ENCODE measurements at places on chromosomes 5 and 9.

DNA sequence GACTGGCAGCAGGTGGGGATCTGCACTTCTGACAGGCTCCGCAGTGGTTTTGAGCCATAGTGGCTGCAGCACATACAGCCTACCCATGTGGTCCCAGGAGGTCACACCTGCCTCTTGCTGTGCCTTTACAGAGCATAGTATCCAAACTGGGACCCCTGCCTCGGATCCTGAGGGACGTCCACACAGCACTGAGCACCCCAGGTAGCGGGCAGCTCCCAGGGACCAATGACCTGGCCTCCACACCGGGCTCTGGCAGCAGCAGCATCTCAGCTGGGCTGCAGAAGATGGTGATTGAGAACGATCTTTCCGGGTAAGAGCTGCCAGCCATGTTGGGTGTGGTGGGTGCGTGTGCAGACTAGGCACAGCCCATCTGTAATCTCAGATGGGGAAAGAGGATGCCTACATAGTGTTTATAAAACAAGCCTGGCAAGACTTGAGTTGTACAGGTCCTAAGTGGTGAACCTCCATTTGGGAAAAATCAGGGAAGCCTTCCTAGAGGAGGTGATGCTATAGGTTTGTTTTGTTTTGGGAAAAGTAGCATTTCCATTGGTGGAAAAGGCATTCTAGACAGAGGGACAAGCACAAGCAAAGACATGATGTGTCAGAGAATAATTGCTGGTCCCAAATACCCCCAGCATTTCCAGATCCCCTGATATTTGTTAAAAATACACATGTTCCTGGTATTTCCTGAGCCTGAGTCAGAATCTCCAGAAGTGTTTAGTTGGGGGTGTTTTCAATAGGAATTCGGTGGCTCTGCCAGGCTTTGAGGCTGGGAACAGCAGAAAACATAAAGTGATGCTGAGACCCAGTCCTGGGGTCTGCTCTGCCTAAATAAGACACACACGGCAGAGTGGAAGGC, 119.2 kb downstream of the DAB2IP start:
- no peak for DNase-seq

DNA sequence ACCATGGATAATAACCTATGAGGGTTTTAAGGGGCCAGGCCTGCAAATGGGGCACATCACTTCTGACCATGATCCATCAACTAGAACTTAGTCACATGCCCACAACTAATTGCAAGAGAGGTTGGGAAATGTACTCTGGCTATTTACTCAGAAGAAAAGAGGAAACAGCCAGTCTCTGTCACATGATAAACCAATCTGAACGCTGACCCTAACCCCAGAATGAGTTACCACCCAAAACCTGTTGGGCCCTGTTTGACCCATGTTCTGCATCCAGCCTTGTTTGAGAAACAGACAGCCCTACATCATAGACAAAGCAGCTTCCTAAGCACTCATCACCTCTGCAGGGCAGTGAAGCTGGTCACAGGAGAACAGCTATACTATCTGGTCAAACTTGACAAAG, 5.8 kb downstream of the MACROH2A1 start:
- no peak for DNase-seq

GRCh38 chr9:120713257-120714087, 798 bp downstream of the MEGF9 start:
- DNase-seq, result no peak

DNA sequence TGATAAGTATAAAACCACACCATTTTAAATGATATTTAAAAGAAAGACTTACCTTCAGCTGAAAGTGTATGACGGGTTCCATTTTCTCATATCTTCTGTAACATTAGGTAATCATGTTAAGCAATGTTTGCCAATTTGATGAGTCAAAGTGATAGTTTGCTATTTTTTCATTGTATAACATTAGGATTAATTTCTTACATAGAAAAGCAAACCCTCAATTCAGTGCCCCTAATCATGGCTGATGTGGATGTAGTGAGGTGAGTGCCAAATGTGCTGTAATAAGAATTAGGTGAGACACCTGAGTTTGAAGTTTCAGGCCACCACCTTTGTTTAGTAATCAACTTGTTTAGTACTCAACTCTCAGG, 68.0 kb downstream of the UNC13B start:
- DNase-seq, result no peak

GRCh38 chr9:34577400-34578240, 11.9 kb downstream of the CNTFR start:
- DNase-seq, result no peak

DNA sequence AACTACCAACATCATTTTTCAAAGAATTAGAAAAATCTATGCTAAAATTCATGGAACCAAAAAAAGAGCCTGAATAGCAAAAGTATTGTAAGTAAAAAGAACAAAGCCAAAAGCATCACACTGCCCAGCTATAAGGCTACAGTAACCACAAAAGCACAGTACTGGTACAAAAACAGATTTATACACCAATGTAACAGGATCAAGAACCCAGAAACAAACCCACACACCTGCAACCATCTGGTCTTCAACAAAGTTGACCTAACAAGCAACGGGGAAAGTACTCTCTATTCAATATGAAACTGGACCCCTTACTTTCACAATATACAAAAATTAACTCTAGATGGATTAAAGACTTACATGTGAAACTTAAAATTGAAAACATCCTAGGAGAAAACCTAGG, 94.2 kb upstream of the TARS1 start:
- no peak for DNase-seq

DNA sequence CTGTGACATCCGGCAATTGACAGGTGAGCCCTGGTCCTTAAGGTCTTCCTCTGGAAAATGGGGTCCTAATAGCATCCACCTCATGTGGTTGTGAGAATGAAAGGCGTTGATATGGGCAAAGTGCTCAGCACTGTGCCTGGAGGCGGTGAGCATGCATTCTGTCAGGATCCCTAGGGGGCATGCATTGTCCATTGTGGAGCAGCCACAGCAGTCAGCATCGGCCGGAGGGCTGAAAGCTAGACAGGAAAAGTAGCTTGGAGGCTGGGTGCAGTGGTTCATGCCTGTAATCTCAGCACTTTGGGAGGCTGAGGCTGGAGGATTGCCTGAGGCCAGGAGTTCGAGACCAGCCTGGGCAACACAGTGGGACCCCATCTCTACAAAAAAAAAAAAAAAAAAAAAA, 122.2 kb downstream of the LHX2 start:
- DNase-seq, result no peak

DNA sequence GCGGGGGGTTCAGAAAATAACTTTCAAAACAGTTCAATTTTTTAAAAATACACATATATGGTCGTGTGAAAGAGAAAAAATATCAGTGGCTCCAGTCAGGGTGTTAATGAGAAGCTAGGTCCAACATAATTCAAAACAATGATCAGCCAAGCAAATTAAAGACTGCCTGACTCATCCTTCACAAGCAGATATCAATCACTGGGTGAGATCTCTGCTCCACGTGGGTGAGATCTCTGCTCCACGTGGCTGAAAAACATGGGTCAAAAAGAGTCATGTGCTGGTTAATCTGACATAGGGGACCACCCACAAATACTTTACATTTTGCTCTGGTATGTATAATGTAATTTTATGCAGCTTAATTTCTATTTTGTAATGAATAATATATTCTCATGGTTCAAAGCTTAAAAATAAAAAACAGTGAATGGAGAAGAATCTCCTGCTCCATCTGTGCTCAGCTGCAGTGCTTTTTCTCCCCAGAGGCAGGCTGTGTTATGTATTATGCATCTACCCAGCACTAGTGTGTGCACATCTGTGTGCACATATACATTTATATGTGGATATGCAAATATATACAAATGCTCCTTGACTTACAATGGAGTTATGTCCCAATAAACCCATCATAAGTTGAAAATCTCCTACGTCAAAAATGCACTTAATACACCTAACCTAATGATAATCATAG, 93.1 kb upstream of the S1PR3 start:
- DNase-seq, result no peak

DNA sequence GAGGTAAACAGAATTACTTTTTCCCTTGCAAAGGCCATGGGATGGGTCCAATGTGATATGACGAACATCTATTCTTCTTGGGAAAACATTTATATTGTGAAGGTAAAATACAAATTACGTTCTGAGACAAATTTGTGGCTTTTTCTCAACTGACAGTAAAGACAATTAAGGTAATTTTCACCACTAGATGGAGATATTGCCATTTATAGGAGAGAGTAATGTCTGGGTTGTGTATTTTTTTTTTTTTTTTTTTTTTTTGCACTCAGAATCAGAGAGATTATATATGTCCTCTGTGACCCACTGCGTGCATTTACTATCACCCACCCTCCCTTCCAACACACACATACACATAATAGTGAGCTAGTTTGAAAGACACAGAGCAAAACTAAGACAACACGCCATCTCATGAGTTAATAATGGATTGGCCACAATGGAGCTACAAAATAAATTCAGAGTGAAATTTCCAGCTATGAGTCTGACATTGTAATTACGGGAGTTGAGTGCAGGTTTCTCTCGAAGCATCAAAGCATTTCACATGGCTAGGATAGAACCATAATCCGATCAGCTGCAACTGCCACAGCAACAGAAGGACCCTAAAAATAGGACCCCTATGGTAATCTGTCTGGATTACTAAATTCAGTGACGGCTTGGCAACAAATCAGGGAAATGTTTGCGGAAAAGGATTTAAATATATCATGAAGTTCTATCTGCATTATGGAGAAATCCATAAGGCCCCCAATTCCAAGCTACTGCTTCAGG, 49.2 kb downstream of the ANXA1 start:
- no peak for DNase-seq

- DNase-seq, result no peak
These were observed 957.8 kb upstream of the TYRP1 start for GRCh38 chr9:11735391-11735790.

GRCh38 chr5:135326296-135327254, 72.5 kb downstream of the MACROH2A1 start:
- no peak for DNase-seq

DNA sequence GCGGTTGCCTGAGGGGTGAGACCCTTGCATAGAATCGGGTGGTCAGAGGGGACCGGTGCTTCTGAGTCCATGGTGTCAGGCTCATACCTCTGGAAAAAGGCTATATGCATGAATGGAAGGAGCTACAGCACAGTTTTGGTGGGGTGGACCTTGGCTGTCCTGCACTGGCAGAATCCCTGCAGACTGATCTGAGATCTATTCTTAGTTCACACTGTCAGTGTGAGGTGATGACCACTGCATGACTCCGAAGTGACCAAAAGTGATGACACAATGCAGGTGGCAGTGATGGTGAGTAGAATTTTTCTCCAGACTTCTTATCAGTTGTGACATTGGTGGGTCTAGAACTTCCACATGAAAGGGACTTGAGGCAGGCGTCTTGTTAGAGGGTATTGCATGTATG, 105.2 kb upstream of the SLC28A3 start:
- DNase-seq, result no peak

DNA sequence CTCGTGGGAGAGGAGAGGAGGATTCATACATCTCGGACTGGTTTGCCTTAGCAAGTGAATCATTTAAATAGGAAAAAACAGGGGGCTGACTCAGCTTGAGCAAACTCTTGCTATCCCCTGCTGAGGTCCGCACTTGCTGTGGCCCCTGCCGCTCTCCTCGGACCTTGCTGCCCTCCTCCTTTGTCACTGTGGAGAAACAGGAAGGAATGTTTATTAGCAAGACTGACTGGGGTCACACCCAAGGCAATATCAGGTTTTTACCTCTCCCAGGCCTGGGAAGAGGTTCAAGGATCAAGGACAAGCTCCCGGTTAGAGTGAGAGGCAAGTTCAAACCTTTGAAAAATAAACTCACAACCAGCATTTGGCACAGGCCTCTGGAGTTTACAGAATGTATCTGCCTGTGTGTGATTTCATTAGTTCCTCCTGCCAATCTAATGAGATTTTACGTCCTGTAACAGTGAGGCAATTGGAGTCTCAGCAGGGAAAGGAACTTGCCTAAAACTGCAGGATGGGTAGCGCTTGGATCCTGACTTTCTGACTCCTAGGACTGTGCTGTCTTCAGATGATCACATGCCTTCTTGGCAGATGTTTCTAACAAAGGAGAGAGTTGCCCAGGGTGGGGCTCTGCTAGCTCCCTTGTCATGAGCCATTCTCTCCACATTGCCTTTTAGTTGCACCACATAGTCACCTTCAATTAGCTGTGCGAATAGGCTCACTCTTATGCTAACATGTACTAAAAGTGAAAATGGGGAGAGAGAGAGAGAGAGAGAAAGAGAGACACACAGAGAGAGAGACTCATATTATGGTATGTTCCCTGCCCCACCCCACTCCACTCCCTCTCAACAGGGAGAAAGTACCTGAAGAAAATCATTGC, 108.6 kb upstream of the CDKN2B start:
- DNase-seq, result no peak

DNA sequence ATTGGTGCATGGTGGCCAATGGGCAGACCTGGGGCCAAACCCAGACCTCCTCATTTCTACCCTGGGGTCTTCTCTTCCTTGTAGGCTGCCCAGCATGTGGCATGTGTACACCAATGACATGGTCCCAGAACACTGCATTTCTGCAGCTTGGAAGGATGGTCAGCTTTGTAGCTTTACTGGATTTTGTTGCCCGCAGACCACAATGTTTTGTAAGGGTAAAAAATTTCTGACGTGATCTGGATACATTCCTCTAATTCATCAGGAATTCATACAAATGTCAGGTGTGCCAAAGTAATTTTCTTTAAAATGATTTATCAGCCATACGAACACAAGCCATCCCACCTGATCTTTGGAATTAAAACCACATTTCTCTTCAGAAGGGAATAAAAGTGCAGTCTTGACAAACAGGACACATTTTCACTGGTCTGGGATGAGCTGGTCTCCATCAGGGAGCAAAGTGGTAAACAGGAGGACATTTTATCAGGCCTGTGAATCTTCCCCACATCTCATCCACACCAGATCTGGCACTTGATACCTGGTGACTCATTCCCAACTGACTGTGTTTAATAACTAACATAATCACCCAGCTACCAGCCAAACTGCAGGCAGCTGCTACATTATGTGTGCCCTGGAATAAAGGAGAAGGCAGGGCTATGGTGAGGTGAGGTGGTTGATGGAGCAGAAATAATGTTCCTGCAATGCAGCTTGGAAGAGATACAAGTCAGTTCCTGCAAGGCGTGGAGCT, 103.9 kb downstream of the SPOCK1 start:
- no peak for DNase-seq

DNA sequence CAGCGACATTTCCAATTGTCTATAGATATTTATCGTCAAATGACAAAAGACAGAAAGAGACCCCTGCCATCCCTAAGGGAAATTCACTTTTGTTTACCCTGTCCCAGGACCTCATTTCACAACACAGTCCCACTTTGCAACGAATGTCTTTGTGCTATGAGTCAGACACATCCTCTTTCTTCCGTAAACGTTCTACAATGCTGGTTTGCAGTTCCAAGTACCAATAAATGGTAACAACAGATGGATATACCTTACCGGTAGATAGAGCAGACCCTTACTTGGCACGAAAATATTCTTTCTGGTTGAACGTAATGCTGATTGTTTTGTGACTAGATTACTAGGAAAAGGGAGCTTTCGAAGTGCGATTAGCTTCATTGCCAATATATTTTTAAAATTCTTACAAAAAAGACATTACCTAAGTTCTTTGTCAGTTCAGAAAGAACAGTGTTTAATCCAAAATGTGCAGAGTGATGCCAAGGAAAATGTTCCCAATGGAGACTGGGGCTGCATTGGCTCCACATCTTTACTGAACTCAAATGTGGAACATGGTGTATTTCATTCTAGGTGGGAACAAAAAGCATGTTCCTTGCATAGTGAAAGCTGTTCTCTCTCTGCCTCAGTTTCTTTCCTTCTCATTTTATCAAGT, 202.5 kb upstream of the SLC27A6 start:
- DNase-seq, result no peak

Measured in stimulated activated CD4-positive, alpha-beta T cell treated with anti-CD3 and anti-CD28 coated beads, Interleukin-15, amount 100 ng/mL, for 1 hour (primary cell).